ENCODE measurements at places on chromosomes 4 and X. TPM values are rescaled to one million over a fixed set of nuclear protein-coding genes. Genes with fewer than 3 reads are reported as not detected.

DNA sequence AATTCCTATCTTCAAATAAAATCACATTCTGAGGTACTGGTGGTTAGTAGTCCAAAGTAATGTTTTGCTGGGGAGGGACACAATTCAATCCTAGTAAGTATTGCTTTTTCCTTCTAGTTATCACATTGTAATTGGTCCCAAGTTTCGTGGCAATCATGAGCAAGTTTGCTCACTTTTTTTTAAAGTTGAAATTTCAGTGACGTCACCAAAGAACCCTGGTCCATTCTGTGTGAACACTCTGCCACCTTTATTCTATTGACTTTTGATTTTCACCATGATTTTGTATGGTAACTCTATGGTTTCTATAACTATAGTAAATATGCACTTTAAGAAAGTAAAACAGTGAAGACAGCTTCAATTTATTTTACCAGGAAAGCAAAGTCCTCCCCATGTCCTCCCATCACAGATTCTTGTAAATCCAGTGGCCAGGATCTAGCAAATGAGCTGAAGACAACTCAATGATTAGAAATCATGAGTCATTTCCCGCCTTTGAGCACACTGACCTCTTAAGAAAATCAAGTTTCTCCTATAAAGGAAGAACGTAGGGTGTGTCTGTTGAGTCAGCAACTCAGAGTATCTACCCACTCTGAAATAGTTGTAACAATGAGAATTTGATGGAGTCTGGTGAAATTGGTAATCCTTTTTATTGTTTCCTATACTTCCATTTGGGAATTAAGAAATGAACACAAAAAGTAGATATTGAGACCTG lies 1306.6 kb upstream of the PABPC4L start:
- H3K4me3 ChIP-seq = no peak overlapping the region
- DNase-seq = no peak
- no peaks in the 10 kb centered on the region for H3K36me3 ChIP-seq
- no peak overlapping the region for H3K27ac ChIP-seq
- H3K27me3 ChIP-seq = no peaks in the 10 kb centered on the region

The TRO gene
- total RNA-seq = 2.4 TPM

The DCLK2 gene
- 3.6 TPM for total RNA-seq

- no peak for DNase-seq
- H3K4me3 ChIP-seq = no peak overlapping the region
- no peaks in the 10 kb centered on the region for H3K36me3 ChIP-seq
- H3K27ac ChIP-seq = no peak overlapping the region
Measured at GRCh38 chrX:132412208-132412607, 76.6 kb downstream of the MBNL3 start.

- H3K27ac ChIP-seq = no peak overlapping the region
- no peak for DNase-seq
- no peaks in the 10 kb centered on the region for H3K4me1 ChIP-seq
- no peaks in the 10 kb centered on the region for H3K27me3 ChIP-seq
- H3K36me3 ChIP-seq = no peaks in the 10 kb centered on the region
Measured at GRCh38 chr4:152771741-152772533, 7.6 kb downstream of the TIGD4 start.

DNA sequence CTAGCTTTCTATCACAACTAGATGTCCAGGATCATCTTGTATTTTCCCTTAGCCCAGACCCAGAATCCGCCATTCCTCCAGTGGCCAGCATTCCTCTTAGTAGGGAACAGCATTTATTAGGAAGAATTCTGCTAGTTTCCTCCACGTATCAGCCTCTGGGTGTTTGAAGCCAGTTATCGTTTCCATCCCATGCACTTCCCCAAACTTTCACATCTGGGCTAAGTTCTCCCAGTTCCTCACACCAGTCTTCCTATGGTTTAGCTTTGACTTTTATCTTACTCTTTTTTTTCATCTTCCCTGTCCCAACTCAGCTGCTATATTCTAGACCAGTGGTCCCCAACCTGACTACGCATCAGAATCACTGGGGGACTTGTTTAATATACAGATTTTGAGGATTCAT lies 53.5 kb upstream of the PRSS48 start:
- H3K27me3 ChIP-seq = no peaks in the 10 kb centered on the region
- no peak overlapping the region for H3K4me3 ChIP-seq
- H3K27ac ChIP-seq = no peak overlapping the region

The SPINK2 gene
- total RNA-seq = not detected

DNA sequence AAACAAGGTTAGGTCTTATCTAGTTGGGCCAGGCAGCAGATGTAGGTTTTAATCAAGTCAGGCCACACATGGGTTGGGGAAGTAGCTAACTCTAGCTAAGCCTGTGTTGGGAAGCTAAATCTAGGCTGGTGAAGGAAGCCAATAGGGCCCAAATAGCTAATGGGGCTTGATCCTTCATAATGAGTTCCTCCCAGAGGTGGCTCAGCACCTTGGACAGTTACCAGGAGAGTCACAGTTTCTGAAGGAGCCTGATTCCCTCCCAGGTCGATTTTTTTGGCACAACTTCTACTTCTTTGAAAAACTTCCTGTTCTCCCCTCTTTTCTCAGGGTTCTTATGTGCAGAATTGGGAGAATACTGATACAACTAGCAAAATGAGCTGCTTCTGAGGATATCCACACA lies 242.5 kb upstream of the PRPS2 start:
- DNase-seq = no peak
- H3K36me3 ChIP-seq = no peaks in the 10 kb centered on the region
- no peaks in the 10 kb centered on the region for H3K27me3 ChIP-seq

The SOD3 gene
- total RNA-seq = 224 TPM

GRCh38 chrX:45497290-45497689 lies 296.6 kb upstream of the DIPK2B start:
- H3K36me3 ChIP-seq = no peaks in the 10 kb centered on the region
- no peaks in the 10 kb centered on the region for H3K4me1 ChIP-seq
- H3K4me3 ChIP-seq = no peak overlapping the region
- DNase-seq = no peak
- no peaks in the 10 kb centered on the region for H3K27me3 ChIP-seq
- no peak overlapping the region for H3K27ac ChIP-seq

GRCh38 chr4:7657545-7658297 lies 223.0 kb upstream of the PSAPL1 start:
- no peak overlapping the region for H3K4me3 ChIP-seq
- H3K4me1 ChIP-seq = peaks cover 9% of the 10 kb centered on the region
- no peaks in the 10 kb centered on the region for H3K27me3 ChIP-seq
- no peak overlapping the region for H3K27ac ChIP-seq

DNA sequence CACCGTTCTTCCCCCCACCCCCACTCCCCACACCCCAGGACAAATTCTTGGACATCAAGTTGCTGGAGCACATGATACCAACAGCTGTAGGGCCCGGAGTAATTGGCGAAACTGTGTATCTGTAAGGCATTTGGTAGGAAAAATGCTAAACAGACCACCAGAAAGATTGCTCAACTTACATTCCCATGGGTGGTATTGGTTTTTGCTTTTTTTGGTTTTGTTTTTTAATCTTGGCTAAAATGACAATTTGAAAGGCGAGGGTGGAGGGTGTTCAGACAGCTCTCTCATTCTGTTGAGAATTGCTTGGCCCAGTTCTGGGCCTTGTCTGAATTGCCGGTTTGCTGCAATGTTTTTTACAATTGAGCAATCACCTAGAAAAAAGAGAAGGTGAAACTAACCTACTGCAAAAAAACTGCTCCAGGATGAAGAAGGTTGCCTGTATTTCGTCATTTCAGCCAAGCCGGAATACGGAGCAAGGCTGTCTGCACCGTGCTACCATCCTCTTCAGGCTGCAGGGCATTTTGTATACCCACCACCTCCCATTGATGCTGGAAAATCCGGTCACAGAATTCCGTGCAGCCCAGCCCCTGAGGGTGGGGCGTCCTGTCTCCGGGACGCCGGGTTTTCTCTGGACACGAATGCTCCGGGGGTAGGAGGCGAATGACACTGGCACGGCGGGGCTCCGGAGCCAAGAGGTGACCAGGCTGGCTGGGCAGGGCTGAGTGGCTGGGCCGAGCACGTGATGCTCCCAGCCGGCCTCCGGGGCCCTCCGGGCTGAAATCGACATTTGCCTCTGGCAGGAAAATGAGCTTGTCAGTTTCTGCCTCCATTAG lies at the start of gene CLCN4:
Gene CLCN4 (plus strand): TSS at position 777 of the 833 bp plus-strand sequence. CDS start 28,058 bp downstream, outside the sequence.
- no peaks in the 10 kb centered on the region for H3K36me3 ChIP-seq
- peaks cover 16% of the 10 kb centered on the region for H3K4me1 ChIP-seq
- H3K4me3 ChIP-seq = peak within 1 kb of the TSS; percentile 44
- no peaks in the 10 kb centered on the region for H3K27me3 ChIP-seq

- no peak overlapping the region for H3K27ac ChIP-seq
- no peaks in the 10 kb centered on the region for H3K27me3 ChIP-seq
- H3K36me3 ChIP-seq = no peaks in the 10 kb centered on the region
- H3K4me3 ChIP-seq = no peak overlapping the region
- no peaks in the 10 kb centered on the region for H3K4me1 ChIP-seq
Measured at GRCh38 chrX:132737743-132738142, 220.7 kb downstream of the HS6ST2 start.

DNA sequence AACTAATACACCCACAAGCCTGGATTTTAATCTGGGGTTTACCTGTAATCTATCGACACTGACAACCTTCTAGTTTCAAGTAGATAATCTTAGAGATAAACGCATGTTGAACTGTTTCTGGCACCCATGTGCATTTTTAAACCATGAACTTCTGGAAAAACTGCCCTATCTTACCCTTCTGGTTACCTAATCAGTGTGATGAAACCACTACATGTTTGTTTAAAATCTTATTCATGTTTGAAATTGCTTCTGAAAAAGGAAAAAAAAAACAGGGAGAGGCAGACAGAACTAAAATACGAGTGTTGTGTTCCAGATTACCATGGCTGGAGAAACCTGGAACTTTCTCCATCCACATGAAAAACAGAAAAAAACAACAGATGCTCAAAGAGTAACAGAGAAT lies 139.3 kb downstream of the MID1IP1 start:
- H3K36me3 ChIP-seq = no peaks in the 10 kb centered on the region
- no peaks in the 10 kb centered on the region for H3K4me1 ChIP-seq
- no peak overlapping the region for H3K4me3 ChIP-seq

DNA sequence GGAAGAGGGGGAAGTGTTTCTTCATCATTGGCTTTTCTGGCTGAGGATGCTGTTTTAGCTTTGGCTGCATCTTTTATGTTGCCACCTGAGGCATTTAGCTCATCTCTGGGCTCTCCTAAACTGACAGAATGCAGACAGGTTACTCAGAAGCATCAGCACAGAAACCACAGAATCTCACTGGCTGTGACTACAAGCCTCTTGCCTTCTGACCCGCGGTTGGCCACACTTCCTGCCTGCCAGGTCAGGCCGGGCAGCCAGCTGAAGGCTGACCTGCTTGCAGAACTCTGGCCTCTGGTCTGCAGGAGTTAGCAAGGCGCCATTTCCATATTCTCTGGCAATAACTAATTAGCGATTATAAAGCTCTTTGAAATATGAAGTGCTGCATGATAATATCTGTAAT lies 366.5 kb downstream of the MID1IP1 start:
- H3K27ac ChIP-seq = no peak overlapping the region
- no peaks in the 10 kb centered on the region for H3K4me1 ChIP-seq
- no peak for DNase-seq

The ZAR1 gene
- 4.2 TPM for total RNA-seq

DNA sequence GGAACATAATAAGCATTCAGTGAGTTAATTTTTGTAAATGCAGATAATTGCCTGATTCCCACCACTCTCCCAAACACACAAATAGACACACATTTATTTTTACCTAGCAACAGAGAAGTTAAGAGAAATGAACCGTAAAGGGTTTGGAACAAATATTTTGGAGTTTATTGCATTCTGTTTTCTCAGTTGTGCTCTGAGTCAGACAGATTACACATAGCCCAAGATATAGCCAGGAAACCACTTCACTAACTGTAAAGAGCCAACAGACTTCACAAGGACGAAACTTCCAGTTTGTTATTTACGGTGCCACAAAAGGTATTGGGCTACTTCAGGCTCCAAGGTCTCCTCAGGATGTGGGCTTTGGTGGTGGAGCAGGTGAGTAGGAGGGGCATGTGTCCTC lies 217.0 kb downstream of the BMPR1B start:
- no peak overlapping the region for H3K27ac ChIP-seq
- H3K4me3 ChIP-seq = no peak overlapping the region
- no peaks in the 10 kb centered on the region for H3K27me3 ChIP-seq
- DNase-seq = no peak
- no peaks in the 10 kb centered on the region for H3K36me3 ChIP-seq

GRCh38 chrX:123487669-123488068 lies 245.2 kb downstream of the THOC2 start:
- H3K4me1 ChIP-seq = no peaks in the 10 kb centered on the region
- no peaks in the 10 kb centered on the region for H3K27me3 ChIP-seq
- no peak overlapping the region for H3K27ac ChIP-seq
- H3K4me3 ChIP-seq = no peak overlapping the region
- DNase-seq = no peak
- H3K36me3 ChIP-seq = no peaks in the 10 kb centered on the region

The DRP2 gene
- 0.07 TPM for total RNA-seq

- H3K27ac ChIP-seq = no peak overlapping the region
- H3K27me3 ChIP-seq = no peaks in the 10 kb centered on the region
- H3K36me3 ChIP-seq = no peaks in the 10 kb centered on the region
- H3K4me3 ChIP-seq = no peak overlapping the region
- H3K4me1 ChIP-seq = no peaks in the 10 kb centered on the region
Measured at GRCh38 chr4:28228561-28229491, 1368.2 kb downstream of the STIM2 start.

DNA sequence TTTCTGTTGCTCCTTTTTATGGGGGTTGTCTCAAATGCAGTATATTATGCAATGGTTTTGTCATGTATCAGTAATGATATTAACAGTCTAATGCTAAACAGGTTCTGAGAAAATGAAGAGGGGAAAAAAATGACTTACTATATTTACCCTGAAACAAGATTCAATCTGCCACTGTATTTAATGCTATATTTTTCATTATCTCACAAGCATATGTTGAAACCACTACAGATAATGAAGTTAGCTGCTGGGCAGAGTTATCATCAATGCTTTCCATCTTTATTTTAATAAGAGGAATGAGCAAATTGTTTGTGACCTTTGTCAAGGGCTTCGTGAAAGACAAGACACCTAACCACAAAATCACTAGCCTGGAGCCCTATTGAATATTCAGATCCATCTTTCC lies 32.6 kb upstream of the NAA11 start:
- H3K4me3 ChIP-seq = no peak overlapping the region
- no peaks in the 10 kb centered on the region for H3K27me3 ChIP-seq
- H3K4me1 ChIP-seq = no peaks in the 10 kb centered on the region
- no peak overlapping the region for H3K27ac ChIP-seq
- no peaks in the 10 kb centered on the region for H3K36me3 ChIP-seq
